ENCODE measurements at places on chromosomes 3 and 15.

GRCh38 chr15:64680097-64680496 is 95.3 kb downstream of the RBPMS2 start:
- DNase-seq = no peak

GRCh38 chr3:3260870-3261269 is 81.4 kb upstream of the CRBN start:
- no peak for DNase-seq

DNA sequence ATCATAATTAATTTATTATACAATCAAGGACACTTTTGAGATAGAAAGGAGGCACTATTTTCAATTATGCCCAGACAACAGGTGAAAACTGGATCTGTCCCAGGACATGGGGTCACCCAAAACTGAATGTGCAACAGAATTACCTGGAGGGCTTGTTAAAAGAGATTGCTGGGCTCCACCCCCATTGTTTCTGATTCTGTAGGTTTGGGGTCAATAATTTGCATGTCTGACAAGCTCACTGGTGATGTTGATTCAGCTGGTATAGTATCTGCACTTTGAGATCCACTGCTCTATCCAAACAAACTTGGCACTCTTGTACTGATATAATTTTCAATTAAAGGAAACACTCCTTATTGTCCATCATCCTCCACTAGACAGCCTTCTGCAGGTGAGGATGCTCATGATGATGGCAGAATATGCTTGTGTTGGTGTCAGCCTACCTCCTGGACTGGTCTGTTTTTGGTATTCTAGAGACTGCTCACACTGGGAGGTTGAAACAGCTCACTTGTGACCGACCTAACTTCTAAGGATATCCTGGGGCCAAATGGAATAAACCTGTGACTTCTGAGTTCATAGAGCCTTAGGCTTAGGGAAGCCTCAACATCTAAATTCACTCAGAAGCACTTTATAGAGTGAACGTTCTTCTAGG is 2.2 kb downstream of the P2RY14 start:
- no peak for DNase-seq

- no peak for DNase-seq
These were observed 12.2 kb upstream of the CACNA1D start for GRCh38 chr3:53482227-53482626.

DNA sequence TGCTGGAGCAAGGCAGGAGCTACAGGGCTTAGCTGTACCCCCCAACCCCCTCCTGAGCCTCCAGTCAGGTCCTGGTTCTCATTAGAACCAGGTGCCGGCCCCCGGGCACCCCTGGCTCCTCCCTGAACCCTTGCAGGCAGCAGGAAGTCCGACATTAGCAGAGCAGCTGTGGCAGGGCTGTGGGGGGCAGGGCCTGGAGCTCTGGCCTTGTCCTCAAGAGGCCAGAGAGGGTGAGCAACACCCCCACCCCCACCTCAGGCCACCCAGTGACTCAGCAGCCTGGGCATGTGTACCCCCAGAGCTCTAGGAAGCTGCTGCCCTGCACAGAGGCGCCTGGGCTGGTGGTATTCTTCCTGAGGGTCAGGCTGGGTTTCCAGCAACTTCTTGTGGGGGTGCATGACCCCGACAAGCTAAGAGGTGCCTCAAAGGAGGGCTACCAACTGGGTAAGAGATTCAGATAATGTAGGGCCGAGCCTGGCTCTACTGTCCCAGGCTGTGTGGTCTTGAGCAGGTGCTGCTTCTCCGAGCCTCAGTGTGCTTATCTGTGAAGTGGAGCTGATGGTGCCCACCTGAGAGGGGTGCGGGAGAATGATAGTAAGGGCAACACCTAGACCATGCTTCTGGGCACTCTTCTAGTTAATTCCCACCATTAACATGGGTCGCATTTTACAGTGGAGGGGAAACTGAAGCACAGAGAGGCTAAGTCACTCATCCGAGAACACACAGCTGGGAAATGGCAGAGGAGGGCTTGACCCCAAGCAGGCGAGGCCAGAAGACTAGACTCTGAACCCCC is 16.0 kb downstream of the H1-8 start:
- no peak for DNase-seq

- peak; percentile 7 for DNase-seq
These were observed 79.0 kb downstream of the SERPINI1 start for GRCh38 chr3:167814441-167814951.

GRCh38 chr15:92808598-92809063 is 91.5 kb upstream of the CHD2 start:
- DNase-seq = no peak

DNA sequence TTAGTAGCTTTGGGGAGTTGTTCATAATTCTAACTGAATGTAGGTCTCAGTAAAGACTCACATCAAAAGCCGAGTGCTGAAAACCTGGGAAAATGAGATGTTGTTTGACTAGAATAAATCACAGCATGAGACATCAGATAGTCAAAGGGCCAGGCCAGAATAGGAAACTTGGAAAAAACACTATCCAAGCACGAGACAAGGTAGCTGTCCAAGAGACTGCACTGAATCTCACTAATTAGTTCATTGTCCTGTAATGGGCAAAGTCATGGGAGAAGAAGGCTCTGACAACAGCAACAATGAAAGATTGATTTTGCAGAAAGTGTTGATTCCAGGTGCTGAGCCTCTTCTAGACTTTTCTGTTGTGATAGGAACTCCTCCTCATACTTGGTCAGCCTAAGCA is 314.2 kb downstream of the ROBO1 start:
- no peak for DNase-seq

GRCh38 chr15:78540871-78541743 is 863 bp downstream of the PSMA4 start:
- DNase-seq = no peak

DNA sequence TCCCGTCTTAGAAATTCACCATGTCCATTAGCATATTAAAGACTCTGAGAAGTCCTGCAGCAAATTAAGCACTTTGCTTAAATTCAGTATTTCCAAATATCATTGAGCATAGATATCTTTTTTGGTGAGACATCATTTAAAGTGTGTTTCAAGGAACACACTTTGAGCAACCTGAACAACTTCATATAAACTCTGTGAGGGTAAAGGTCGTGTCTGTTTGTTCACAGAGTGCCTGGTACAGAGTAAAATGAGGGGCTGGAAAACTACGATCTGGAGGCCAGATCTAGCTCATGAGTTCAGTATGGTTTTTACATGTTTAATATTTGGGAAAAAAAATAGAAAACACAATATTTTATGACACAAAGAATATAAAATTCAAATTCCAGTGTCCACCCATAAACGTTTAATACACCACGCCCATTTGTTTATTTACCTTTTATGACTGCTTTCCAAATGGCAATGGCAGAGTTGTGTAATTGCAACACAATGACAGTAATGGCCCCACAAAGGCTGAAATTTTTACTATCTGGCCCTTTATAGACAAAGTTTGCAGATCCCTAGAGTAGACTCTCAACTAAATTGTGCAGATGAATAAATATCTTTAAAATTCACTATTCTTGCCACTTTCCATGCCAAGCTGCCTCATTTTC is 67.4 kb downstream of the SNTN start:
- no peak for DNase-seq

- no peak for DNase-seq
These were observed 133.4 kb upstream of the WNT5A start for GRCh38 chr3:55620351-55621025.

GRCh38 chr3:11565072-11565471 is 78.6 kb downstream of the VGLL4 start:
- no peak for DNase-seq

- DNase-seq = no peak
These were observed 144.6 kb downstream of the NUP210 start for GRCh38 chr3:13275376-13276005.

GRCh38 chr3:23519314-23520208 is 286.2 kb upstream of the UBE2E1 start:
- no peak for DNase-seq

GRCh38 chr15:66777054-66777453 is 75.0 kb downstream of the SMAD6 start:
- no peak for DNase-seq

- no peak for DNase-seq
These were observed 30.2 kb upstream of the MAGEF1 start for GRCh38 chr3:184741798-184742675.

DNA sequence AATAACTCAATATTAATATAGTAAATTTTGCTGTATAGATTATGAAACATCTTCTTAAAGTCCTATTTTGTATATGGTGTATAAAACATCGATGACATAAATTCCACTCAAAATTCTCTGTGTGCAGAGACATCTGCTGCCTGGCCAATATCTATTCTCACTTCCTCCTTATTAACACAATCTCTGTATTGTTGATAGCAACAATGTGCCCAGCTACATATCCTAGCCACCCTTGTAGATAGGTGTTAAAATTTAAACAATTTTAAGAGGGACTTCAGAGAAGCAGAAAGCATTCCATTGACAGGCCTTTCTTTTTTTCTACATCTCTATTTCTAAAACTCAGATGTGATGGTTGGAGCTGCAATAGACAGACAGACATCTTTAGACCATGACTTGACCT is 72.3 kb downstream of the FGF12 start:
- no peak for DNase-seq

DNA sequence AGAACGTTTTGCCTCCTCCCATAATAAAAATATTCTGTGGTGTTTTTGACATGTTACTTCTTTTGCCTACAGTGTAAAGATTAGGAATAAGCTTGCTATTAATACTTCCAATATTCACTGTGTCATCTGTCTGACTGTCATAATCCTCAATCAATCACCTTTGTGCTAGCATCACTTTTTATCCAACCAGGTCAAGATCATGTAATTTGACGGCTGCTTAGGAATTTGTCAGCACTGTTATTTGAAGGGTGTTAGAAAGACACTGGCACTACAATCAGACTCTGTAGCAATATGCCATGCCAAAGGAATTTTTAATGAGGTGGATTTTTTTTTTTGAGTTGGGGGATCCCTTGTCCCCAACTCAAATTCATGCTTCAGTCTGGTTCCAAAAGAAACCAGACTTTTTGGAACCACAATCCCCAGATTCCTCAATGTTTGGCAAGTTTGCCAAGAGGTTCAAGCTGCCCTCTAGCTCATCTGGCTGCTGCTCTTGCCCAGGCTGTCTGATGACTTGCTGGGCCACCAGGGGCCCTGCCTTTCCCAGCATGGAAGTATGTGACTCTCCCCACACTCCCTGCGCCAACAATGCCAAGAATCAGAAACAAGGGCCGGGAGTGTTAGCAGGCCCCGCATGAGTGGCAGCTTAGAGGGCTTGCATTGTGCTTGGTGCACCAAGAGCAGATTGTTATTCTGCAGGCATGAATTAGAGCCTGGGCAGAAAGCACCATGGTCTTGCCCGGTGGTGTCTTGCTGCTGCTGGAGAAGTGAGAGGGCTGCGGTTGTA is 58.6 kb upstream of the TSC22D2 start:
- no peak for DNase-seq

DNA sequence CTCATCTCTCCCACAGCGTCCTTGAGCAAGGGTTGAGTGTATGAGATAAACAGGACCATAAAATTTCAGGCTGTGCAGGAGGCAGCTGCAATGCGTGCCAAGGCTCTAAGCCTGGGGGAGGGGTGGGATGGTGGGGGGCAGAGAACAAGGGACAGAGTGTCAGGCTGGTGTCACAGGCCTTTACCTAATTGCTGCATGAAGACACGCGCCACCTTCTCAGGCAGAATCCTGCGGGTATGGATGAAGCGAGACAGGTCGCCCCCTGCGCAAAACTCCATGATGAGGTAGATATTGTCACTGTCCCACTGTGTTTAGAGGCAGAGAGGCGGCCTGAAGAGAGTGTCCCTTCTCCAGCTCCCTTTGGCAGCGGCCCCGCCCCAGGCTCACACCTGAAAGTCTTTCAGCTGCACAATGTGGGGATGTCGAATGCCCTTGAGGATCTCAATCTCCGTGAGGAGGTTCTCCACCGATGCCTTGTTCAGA is 1.0 kb downstream of the ULK3 start:
- no peak for DNase-seq

DNA sequence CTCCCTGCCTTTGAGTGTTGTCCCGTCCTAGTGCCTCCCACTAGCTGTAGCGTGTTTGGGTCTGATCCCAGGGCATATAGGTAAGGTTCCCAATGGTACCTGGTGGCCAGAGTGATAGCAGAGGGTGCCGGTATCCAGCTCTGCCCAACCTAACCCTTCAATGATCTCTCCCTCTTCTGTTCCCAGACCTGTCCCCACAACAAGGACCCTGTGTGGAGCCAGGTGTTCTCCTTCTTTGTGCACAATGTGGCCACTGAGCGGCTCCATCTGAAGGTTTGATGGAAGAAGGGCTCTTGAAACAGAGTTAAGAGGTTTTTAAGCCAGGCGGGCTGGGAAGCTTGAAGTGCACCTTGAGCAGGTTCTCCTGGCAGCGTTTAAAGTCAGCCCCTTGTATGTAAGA is 35.5 kb downstream of the ESYT3 start:
- DNase-seq = no peak

- no peak for DNase-seq
These were observed 171.5 kb upstream of the NANOGP8 start for GRCh38 chr15:35256551-35256950.

- DNase-seq = no peak
These were observed 64.5 kb downstream of the ALCAM start for GRCh38 chr3:105431200-105431599.

- DNase-seq = no peak
These were observed 506 bp downstream of the RAD51 start for GRCh38 chr15:40695469-40695890.

DNA sequence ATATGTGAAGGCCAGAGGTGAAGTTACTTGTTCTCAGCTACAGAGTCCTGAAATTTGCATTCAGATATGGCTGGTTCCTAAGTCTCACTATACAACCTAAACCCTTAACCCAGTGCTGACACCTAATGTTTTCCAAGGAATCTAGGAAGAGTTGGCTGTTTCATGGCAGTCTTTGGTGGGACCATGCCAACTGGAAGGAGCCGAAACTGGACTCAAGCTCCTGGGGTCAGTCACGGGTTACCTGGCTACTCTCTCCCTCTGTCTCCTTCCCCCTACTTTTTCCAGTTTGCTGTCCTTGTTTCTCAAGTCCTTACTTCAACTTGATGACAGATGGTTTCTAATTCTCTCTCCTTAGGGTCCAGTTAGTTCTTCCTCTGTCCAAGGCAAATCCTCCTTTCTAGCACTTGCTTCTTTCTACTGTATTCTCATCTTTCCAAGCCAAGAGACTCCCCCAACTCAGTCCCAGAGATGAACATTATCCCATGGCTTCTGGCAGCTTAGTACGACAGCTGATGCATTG is 88.6 kb upstream of the COL6A5 start:
- DNase-seq = no peak

GRCh38 chr3:188067932-188068331 is 86.0 kb upstream of the LPP start:
- no peak for DNase-seq

DNA sequence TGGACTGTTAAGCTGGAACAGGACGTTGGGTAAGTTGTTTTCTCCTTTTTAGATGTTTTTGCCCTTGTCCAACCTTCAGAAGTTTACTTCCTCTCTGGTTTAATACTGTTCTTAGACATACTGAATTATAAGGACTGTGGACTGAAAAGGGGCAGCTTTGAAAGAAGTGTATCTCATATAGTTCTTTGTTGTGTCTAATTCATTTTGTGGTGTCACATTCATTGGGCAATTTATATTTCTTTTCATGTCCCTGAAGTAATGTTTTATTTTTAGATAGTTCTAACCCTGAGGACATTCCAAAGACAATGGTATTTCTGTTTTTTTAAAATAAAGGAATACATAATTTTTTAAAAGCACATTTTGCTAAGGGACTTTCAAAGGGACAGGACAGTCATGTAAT is 45.2 kb downstream of the TMEM108 start:
- no peak for DNase-seq

- no peak for DNase-seq
These were observed 1.7 kb upstream of the SLC2A2 start for GRCh38 chr3:171028025-171028778.

GRCh38 chr15:88604381-88605188 is 16.6 kb upstream of the AEN start:
- DNase-seq = no peak

- DNase-seq = no peak
These were observed 80.9 kb downstream of the LRRC3B start for GRCh38 chr3:26703519-26703918.

Data from cerebellar nuclear complex (tissue), 1 donor.